Activated CD4-positive, alpha-beta memory T cell treated with anti-CD3 and anti-CD28 coated beads for 36 hours (primary cell): ENCODE measurements at places on chromosomes 3 and 15. TPM values are rescaled to one million over a fixed set of nuclear protein-coding genes. Genes with fewer than 3 reads are reported as not detected.

- no peaks in the 10 kb centered on the region for H3K4me1 ChIP-seq
- no peak overlapping the region for H3K27ac ChIP-seq
- no peak for DNase-seq
- peaks cover 4% of the 10 kb centered on the region for H3K27me3 ChIP-seq
- peaks cover 2% of the 10 kb centered on the region for H3K36me3 ChIP-seq
These were observed 8.2 kb upstream of the SEC22A start for GRCh38 chr3:123193448-123194101.

DNA sequence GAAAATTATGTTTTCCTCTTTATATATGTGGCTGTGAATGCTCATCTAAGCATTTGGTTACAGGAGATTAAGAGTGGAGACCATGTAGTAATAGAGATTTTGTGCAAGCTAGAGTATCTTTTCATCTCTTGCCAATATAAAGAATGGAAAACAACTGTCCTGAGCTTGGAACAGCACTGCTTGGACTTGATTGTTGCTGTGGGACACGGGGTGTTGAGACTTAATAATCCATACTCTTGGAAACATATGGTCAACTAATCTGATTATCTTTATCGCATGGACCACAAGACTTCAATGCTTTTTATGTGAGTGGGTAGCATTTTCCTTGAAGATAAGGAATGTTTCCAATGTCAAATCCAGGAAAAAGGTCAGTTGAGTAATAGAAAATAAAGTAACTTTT lies 806.3 kb downstream of the DIPK2A start:
- H3K27me3 ChIP-seq: no peaks in the 10 kb centered on the region
- no peak overlapping the region for H3K4me3 ChIP-seq
- H3K36me3 ChIP-seq: no peaks in the 10 kb centered on the region
- DNase-seq: no peak
- no peak overlapping the region for H3K27ac ChIP-seq

DNA sequence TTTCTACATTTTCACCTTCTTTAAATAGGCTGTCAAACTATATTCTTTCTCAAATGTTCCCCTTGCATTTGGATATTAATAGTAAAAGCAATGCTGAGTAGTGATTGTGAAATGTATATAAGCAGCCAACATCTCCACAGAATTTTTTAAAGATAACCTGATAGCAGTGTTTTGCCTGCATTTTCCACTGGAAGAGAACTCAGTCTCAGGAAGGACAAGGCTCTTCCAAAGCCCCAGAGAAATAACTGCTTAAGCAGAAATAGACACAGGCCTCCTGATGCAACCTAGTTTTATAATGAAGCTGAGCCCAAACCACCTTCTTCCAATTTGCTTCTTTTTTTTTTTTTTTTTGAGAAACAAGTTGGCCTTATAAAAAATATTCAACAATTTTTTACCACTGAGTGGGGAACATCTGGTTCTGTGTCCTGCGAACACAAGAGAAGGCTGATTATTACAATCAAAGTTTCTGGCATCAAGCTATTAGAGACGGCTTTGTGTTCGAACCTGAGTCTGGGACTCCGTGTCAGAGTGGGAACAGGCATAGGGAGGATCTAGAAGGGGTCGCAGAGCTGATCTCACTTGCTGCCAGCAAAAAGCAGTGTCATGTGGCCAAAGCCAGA lies 332.5 kb upstream of the TBL1XR1 start:
- H3K36me3 ChIP-seq: no peaks in the 10 kb centered on the region
- H3K27me3 ChIP-seq: no peaks in the 10 kb centered on the region

- H3K4me3 ChIP-seq: no peak overlapping the region
- H3K4me1 ChIP-seq: peaks cover 27% of the 10 kb centered on the region
- H3K27ac ChIP-seq: no peak overlapping the region
- DNase-seq: no peak
- no peaks in the 10 kb centered on the region for H3K36me3 ChIP-seq
These were observed 281.4 kb upstream of the KCNH8 start for GRCh38 chr3:18866899-18867298.

- no peaks in the 10 kb centered on the region for H3K27me3 ChIP-seq
- peaks cover 40% of the 10 kb centered on the region for H3K4me1 ChIP-seq
- no peak for DNase-seq
- peak overlapping the region; percentile 76 for H3K27ac ChIP-seq
- H3K4me3 ChIP-seq: peak overlapping the region; percentile 15
These were observed 35.9 kb downstream of the PRKCI start for GRCh38 chr3:170258105-170258487.

GRCh38 chr3:115040673-115041286 lies 106.3 kb downstream of the ZBTB20 start:
- peaks cover 2% of the 10 kb centered on the region for H3K4me1 ChIP-seq
- peak; percentile 34 for DNase-seq
- no peaks in the 10 kb centered on the region for H3K27me3 ChIP-seq
- H3K27ac ChIP-seq: no peak overlapping the region
- H3K4me3 ChIP-seq: no peak overlapping the region

DNA sequence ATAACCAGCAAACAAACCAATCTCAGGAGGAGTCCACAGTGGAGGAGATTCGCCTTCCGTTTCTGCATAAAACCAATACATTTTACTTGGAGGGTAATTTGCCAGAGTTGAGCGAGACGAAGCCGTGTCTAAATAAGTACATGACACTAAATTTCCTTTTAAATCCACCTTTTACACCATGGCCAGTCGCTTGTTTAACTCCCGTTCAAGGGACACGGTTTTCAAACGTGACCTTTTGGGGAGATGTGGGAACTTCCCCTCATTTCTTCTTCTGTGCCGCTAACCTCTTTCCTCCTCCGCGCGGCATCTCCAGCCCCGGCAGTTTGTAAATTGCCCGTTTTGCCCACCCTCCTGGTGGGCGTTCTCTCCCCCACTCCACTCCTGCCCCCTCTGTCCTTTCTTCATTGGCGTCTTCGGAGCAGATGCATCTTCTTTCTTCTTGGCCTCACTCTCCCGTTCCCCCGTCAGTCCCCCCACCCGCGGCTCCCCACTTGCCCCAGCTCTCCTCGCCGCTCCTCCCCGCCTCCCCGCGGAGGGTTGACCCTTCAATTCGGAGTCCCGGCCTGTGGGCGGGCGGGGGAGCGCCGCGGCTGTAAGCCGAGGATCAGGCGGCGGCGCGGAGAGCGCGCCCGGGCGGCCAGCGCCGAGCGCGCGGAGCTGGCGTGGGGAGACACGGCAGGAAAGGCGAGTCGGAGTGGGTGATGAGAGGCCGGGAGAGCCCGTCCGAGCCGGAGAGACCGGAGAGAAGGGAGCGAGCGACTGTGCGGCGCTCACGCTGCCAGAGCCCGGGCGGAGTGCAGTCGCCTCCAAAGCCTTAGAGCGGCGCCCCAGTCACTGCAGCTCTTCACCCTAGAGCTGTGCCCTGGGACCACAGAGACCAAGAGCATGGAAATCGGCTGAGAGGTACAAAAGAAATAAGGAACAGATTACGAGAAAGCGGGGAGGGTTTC lies at the start of gene NLGN1:
Gene NLGN1 (plus strand): TSS at position 584 of the 950 bp plus-strand sequence.
- peaks cover 52% of the 10 kb centered on the region for H3K27me3 ChIP-seq
- peaks cover 22% of the 10 kb centered on the region for H3K4me1 ChIP-seq
- no peak for DNase-seq
- peaks cover 2% of the 10 kb centered on the region for H3K36me3 ChIP-seq
- H3K27ac ChIP-seq: no peak within 1 kb of the TSS

- no peak for DNase-seq
- H3K27ac ChIP-seq: no peak overlapping the region
- H3K4me1 ChIP-seq: no peaks in the 10 kb centered on the region
- no peaks in the 10 kb centered on the region for H3K27me3 ChIP-seq
- H3K4me3 ChIP-seq: no peak overlapping the region
These were observed 84.4 kb downstream of the LARS2 start for GRCh38 chr3:45472795-45473194.

- H3K4me1 ChIP-seq: no peaks in the 10 kb centered on the region
- H3K27ac ChIP-seq: no peak overlapping the region
- no peak overlapping the region for H3K4me3 ChIP-seq
- H3K36me3 ChIP-seq: peaks cover 27% of the 10 kb centered on the region
These were observed 96.6 kb upstream of the FLNB start for GRCh38 chr3:57911593-57911992.

- no peak for DNase-seq
- H3K27ac ChIP-seq: no peak overlapping the region
- no peaks in the 10 kb centered on the region for H3K4me1 ChIP-seq
- no peak overlapping the region for H3K4me3 ChIP-seq
- no peaks in the 10 kb centered on the region for H3K36me3 ChIP-seq
These were observed 98.9 kb upstream of the FRMD4B start for GRCh38 chr3:69484507-69485393.

GRCh38 chr3:31449318-31449717 lies 83.4 kb upstream of the STT3B start:
- H3K27me3 ChIP-seq: no peaks in the 10 kb centered on the region
- H3K4me3 ChIP-seq: no peak overlapping the region
- H3K27ac ChIP-seq: no peak overlapping the region
- DNase-seq: no peak
- H3K36me3 ChIP-seq: peaks cover 3% of the 10 kb centered on the region

DNA sequence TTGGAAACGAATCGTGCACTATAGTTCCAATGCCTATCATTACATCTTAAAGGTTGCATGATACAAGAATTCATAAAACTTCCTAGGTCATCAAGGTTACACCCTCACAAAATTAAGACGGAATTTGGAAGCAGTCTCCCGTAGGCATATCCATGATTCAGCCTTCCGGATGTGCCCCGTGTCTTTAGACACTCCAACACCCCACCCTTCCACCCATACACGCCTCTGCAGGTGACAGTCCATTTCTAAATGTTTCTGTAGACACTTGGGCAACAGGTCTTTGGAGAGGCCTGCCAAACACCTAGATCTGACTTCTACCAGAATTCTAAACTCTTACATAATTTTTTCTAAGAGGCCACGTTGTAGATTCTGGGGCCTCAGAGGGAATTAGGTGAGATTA lies 49.8 kb downstream of the LDHAL6B start:
- no peak overlapping the region for H3K27ac ChIP-seq
- H3K36me3 ChIP-seq: no peaks in the 10 kb centered on the region
- H3K27me3 ChIP-seq: no peaks in the 10 kb centered on the region
- peaks cover 13% of the 10 kb centered on the region for H3K4me1 ChIP-seq
- no peak for DNase-seq

DNA sequence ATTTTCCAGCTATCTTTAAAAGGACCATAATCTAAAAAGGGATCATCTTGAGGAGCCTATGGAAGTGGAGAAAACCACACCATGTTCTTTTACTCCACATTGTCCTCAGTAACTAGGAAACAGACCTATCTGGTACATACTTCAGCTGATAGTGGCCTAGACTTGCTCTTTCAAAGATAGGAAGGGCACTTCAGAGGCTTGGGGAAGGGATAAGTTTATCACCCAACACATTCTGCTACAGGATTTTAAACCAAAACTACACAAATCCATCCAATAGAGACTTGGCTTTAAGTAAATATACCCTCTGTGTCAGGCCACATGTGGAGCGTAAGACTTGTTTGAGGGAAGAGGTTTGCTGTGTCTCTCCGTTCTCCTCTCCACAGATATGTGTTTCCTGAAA lies 35.4 kb downstream of the CP start:
- H3K27me3 ChIP-seq: no peaks in the 10 kb centered on the region
- no peak for DNase-seq
- H3K4me3 ChIP-seq: no peak overlapping the region
- H3K4me1 ChIP-seq: no peaks in the 10 kb centered on the region

DNA sequence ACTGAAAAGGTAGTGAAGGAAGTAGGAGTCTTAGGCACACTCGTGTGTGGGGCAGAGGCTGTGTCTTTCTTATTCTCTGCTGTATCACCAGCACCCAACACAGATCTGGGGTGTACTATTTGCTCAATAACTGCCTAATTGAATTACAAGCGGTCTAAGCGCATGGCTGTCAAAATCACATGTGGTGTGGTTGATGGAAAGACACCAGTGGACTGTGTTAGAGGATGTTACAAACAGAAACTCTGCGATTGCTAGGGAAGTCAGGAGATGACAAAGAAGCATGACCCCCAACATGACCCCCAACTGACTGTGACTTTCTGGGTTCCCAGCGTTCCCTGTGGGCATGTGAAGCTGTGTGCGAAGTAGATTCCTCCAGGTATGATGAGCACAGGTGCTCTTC lies 32.0 kb downstream of the ATG7 start:
- H3K27ac ChIP-seq: no peak overlapping the region
- H3K27me3 ChIP-seq: no peaks in the 10 kb centered on the region
- peaks cover 46% of the 10 kb centered on the region for H3K36me3 ChIP-seq
- H3K4me3 ChIP-seq: no peak overlapping the region

- H3K4me3 ChIP-seq: no peak overlapping the region
- DNase-seq: no peak
- H3K36me3 ChIP-seq: peaks cover 7% of the 10 kb centered on the region
These were observed 4.9 kb downstream of the BTD start for GRCh38 chr3:15606434-15606891.

DNA sequence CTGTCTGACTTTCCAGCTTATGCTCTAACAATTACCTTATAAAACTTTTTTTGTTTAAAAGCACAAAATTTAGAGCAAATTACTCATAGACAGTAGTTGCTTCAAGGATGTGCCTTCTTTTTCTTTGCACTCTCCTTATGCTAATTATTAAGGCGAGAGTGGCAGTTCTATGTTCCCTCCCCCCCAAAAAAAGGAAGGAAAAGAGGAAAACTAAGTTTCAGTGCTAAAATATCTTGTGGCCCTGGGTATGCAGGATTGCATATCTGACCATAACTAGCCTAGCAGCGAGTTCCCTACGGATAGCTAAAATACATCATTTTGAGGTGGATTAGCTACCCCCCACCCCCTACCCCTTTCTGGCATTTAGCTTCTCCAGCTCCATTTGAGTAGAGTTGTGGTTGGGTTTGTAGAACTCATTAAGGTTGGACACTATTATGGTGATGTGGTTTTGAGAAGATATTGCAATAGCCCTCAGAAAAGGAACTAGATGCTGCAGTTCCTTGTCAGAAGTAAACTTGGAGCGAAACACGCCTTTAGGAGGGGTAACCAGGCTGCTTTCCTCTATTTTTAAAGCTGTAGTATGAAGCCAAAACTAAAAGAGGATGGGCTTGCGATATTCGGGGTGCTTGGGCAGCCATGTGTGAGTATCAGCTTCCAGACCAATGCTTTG lies 174.6 kb downstream of the AKAP13 start:
- no peaks in the 10 kb centered on the region for H3K27me3 ChIP-seq
- no peak overlapping the region for H3K27ac ChIP-seq
- H3K4me3 ChIP-seq: no peak overlapping the region
- peaks cover 17% of the 10 kb centered on the region for H3K36me3 ChIP-seq
- H3K4me1 ChIP-seq: peaks cover 65% of the 10 kb centered on the region
- DNase-seq: no peak

GRCh38 chr3:36596419-36596818 lies 167.9 kb downstream of the DCLK3 start:
- H3K4me1 ChIP-seq: no peaks in the 10 kb centered on the region
- H3K27ac ChIP-seq: no peak overlapping the region
- DNase-seq: no peak

DNA sequence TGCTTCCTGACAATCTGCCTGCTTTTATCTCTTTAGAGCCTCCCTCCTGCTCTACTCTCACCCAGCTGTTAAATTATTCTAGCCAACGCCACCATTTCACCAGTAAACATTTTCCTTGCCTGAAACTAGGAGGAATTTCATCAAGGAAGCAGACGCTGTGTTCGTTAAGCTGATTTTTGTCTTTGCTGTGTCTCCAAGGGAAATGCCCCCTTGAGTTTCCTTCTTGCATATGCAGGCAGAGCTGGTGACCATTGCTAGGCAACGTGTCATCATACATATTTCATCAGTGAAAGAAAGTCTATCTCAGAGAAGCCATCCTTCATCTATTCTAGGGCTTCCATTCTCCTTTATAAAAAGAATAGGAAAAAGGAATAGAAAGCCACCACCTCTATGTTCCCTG lies 87.0 kb upstream of the ST8SIA2 start:
- no peaks in the 10 kb centered on the region for H3K4me1 ChIP-seq
- H3K27me3 ChIP-seq: peaks cover 15% of the 10 kb centered on the region
- H3K27ac ChIP-seq: no peak overlapping the region
- no peak for DNase-seq
- H3K4me3 ChIP-seq: no peak overlapping the region

Gene DNAH12
- not detected for total RNA-seq

Gene TXNRD3
- total RNA-seq: 1.3 TPM

Gene CFAP20DC
- 2.4 TPM for total RNA-seq

Gene TMC3
- total RNA-seq: not detected

Gene WWTR1
- 1.2 TPM for total RNA-seq
